ENCODE measurements at places on chromosomes 7 and 10. TPM values are rescaled to one million over a fixed set of nuclear protein-coding genes. Genes with fewer than 3 reads are reported as not detected.

MTPN gene
- 115 TPM for total RNA-seq

KAZALD1 gene
- total RNA-seq = 18.2 TPM

DOCK1 gene
- 98.5 TPM for total RNA-seq

SOSTDC1 gene
- total RNA-seq = not detected

AS3MT gene
- total RNA-seq = 13.0 TPM

PPP1R3A gene
- total RNA-seq = not detected

GFRA1 gene
- total RNA-seq = 1.6 TPM

AFAP1L2 gene
- 0.14 TPM for total RNA-seq

FFAR4 gene
- not detected for total RNA-seq

OR2F1 gene
- total RNA-seq = not detected

MGAM2 gene
- total RNA-seq = not detected

PAX4 gene
- total RNA-seq = not detected

INSYN2A gene
- total RNA-seq = 0.55 TPM

LIPJ gene
- under 0.01 TPM for total RNA-seq

GIMAP1 gene
- total RNA-seq = under 0.01 TPM

FXYD4 gene
- total RNA-seq = not detected

HGF gene
- 462 TPM for total RNA-seq

MMRN2 gene
- 1.7 TPM for total RNA-seq

CALHM3 gene
- total RNA-seq = not detected

TTYH3 gene
- total RNA-seq = 27.9 TPM

HMX3 gene
- not detected for total RNA-seq

LIPN gene
- total RNA-seq = not detected

RAB19 gene
- not detected for total RNA-seq

GNGT1 gene
- 0.37 TPM for total RNA-seq

SPDYE16 gene
- total RNA-seq = not detected

LRRC61 gene
- total RNA-seq = 0.85 TPM

NRAP gene
- not detected for total RNA-seq

COMMD3 gene
- 57.8 TPM for total RNA-seq

HPSE2 gene
- under 0.01 TPM for total RNA-seq

PLPP4 gene
- total RNA-seq = 0.46 TPM

PNLIPRP2 gene
- not detected for total RNA-seq

AGR2 gene
- not detected for total RNA-seq

ACTR1A gene
- 111 TPM for total RNA-seq

SFRP5 gene
- total RNA-seq = not detected

CLDN3 gene
- not detected for total RNA-seq

NDUFA5 gene
- total RNA-seq = 34.0 TPM

SCRN1 gene
- 100 TPM for total RNA-seq

TUBAL3 gene
- not detected for total RNA-seq

GLI3 gene
- 5.1 TPM for total RNA-seq

GHRHR gene
- not detected for total RNA-seq

NEUROG3 gene
- total RNA-seq = not detected

ARHGEF5 gene
- total RNA-seq = 0.71 TPM

MSRB2 gene
- 34.6 TPM for total RNA-seq

BLOC1S2 gene
- total RNA-seq = 50.9 TPM

EEPD1 gene
- total RNA-seq = 6.8 TPM

FKBP14 gene
- 32.0 TPM for total RNA-seq
